ENCODE measurements at places on chromosomes 7 and 10.
A peak's percentile ranks its signal among the peaks of the same experiment; 100 is the strongest.

GRCh38 chr10:100781145-100781665 is 35.8 kb downstream of the PAX2 start:
- no peak for DNase-seq

- DNase-seq, result no peak
Observed at GRCh38 chr10:70425096-70425495, 16.4 kb downstream of the NODAL start.

GRCh38 chr7:42522227-42522991 is 285.4 kb upstream of the GLI3 start:
- no peak for DNase-seq

DNA sequence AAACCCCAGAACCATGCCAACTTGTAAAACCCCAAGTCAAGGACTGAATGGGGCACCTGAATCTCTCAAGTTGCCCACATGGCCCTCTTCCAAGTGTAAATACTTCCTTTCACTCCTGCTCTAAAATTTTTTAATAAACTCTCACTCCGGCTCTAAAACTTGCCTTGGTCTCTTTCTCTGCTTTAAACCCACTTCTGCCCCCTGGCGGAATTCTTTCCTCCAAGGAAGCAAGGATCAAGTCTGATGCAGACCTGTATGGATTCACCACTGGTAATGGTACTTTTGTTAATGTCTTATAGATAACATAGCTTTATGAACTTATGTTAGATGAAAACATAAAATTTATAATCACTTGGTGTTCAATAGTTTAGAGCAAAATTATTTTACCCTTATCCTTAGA is 33.8 kb downstream of the SLC16A9 start:
- no peak for DNase-seq

GRCh38 chr10:62946278-62946677 is 130.1 kb upstream of the EGR2 start:
- no peak for DNase-seq

GRCh38 chr7:120023494-120024167 is 249.3 kb upstream of the KCND2 start:
- peak; percentile 25 for DNase-seq

- no peak for DNase-seq
Observed at GRCh38 chr10:71216751-71217265, 4.4 kb downstream of the UNC5B start.

- no peak for DNase-seq
Observed at GRCh38 chr7:148727501-148728278, 29.0 kb downstream of the CUL1 start.

DNA sequence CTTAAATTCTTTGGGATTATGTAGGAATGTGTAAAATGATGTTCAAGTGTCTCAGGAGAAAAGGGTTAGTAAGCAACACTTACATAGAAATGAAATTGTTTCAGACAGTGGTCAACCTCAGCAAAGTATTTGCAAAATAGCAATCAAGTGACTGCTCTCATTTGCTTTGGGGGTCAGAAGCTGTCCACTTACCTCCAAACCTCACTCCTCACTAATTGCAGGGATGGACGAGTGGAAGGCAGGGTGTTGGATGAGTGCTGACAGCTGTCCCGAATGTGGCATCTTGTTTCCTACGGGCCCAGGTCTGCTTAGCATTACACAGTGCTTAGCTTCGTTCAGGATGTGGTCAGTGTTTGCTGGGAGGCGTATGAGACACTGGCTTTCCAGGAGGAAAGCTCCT is 437.0 kb downstream of the SUGCT start:
- DNase-seq, result peak; percentile 99

GRCh38 chr10:21314111-21314626 is 211.3 kb downstream of the SKIDA1 start:
- DNase-seq, result no peak

GRCh38 chr10:54133203-54133602 is 667.8 kb downstream of the PCDH15 start:
- DNase-seq, result no peak

DNA sequence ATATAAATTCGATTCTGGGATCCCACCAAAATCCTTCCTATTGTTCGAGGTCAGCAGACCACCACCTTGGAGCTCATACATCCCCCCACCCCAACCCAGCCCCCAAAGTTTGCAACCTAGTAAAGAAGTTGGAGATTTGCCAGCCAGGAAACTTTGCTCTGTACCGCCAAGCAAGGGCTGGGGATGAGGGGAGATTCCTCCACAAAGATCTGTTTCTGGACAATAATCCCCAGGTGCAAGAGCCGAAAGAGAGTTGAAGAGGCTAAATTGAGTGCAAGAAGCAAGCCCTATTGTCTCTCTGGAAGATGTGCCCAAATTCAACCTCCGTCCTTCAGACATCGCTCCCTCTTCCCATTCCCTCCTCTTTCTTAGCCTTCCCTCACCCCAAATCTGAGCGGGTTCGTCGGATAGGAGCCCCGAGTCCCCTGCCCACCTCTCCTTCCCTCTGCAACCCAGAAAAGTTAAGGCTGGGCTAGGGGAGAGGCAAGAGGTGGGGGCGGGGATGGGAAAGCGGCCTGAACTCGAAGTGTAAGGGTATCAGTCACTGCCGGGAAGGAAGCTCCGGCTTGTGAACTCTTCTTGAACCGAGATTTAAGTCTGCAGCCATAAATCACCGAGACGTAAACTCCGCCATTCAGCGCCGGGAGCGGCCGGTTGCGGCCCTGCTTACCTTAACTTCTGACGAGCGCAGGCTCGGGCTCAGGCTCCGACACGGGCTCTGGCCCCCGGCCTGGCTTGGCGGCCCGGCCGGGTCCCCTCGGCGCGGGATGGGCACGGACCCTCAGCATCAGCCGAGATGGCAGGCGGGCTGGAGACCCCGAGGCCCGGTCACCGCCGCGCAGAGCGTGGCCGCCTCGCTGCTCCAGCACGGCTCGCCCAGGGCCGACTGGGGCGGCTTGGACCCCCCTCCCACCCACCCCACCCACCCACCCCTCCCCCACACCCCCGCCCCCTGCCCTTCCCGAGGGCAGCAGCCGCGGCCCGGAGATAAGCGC is 10.8 kb upstream of the HOXA2 start:
- no peak for DNase-seq

- DNase-seq, result no peak
Observed at GRCh38 chr7:101589976-101590662, 39.0 kb downstream of the MYL10 start.

Data from fibroblast of skin of left biceps (primary cell).